ENCODE measurements at places on chromosomes 7 and 10.

DNA sequence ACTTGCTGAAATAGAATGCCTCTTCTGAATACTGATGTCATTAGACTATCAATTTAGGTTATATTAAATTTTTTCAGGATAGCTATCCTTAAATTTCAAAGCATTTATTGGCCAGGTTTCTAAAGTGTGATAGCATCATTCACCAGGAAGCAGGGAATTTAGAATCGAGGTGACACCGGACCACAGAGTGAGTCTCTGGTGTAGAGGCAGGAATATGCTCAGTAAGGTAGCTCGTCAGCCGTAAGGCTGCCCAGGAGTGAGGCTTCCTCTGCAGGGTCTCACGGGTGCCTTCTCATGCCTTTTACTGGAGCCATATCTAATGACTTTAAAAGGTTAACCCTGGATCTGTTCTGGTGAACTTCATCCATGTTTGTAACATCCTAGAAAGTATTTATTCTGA is 170.8 kb upstream of the KLF14 start:
- no peak for DNase-seq

GRCh38 chr7:25249772-25250171 is 21.5 kb upstream of the NPVF start:
- DNase-seq = no peak

GRCh38 chr7:77699056-77699455 is 2.8 kb downstream of the RSBN1L start:
- peak; percentile 26 for DNase-seq

- no peak for DNase-seq
These were observed 13.4 kb downstream of the LRRC18 start for GRCh38 chr10:48926255-48926654.

DNA sequence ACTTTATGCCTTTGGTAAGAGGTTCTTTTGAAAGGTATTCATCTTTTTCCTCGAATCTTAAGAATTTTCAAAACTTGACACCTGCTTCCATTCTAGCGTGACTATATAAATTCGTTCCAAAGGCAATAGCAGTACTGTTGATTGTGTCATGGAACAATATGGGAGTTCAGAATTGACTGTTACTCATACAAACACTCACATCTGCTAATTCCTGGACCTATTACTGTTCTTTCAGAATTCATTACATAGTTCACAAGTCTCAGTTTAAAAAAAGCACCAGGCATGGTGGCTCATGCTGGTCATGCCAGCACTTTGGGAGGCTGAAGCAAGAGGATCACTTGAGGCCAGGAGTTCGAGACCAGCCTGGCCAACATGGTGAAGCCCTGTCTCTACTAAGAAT is 80.9 kb downstream of the CACNB2 start:
- DNase-seq = no peak

DNA sequence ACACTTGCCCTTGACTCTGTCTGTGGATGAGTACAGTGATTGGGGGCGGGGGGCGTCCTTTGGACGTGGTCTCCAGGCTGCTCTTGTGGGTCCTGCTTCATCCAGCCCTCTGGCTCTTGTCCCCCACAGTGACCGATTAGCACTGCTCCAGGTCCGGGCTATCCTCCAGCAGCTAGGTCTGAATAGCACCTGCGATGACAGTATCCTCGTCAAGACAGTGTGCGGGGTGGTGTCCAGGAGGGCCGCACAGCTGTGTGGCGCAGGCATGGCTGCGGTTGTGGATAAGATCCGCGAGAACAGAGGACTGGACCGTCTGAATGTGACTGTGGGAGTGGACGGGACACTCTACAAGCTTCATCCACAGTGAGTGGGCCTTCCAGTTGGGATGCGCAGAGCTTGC is 18.3 kb downstream of the TACR2 start:
- no peak for DNase-seq

DNA sequence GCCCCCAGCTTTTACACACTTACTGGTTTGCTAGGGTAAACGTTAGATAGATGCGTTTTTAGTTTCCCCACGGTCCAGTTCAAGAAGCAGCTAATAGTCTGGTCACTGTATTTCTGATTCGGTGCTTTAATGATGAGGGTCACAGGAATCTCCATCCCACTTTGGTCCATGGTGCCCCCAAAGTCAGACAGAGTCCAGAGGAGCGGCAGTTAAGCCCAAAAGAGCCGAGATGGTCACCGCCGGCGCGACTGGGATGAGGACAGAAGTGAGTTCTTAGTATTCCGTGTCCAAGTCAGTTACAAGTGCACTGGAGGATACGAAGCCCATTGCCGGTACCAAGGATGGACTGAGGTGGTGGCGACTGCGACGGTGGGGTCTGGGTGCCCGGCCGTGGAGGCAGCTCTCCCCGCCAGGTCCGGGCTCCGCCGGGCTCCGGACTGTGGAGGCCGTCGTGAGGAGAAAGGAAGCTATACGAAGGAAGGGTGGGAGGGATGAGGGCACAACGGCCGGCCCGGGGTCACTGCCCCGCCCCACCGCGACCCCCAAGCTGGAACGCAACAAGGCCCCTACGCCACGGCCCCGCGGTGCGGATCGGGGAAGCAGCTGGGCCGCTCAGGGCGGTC is 663 bp downstream of the HERPUD2 start:
- no peak for DNase-seq

GRCh38 chr7:11775401-11775800 is 56.6 kb downstream of the THSD7A start:
- DNase-seq = no peak

DNA sequence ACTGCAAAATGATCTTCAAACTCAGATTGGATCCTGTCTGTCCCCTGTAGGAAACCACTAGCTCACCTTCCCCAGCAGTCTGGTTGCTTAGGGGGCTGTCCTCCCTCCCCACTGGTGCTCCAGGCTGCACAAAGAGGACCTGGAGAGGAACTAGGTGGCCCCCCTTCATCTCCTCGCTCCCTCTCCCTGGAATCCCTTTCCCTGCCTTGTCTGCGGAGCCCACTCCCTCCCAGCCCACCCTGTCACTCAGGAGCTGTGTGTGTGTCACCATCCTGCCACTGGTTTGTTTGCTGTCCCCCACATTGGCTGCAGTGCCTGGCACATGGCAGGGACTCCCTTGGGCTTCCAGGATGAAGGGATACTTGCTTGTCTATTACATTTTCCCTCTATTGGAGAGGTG is 35.5 kb upstream of the ZMIZ2 start:
- DNase-seq = no peak

DNA sequence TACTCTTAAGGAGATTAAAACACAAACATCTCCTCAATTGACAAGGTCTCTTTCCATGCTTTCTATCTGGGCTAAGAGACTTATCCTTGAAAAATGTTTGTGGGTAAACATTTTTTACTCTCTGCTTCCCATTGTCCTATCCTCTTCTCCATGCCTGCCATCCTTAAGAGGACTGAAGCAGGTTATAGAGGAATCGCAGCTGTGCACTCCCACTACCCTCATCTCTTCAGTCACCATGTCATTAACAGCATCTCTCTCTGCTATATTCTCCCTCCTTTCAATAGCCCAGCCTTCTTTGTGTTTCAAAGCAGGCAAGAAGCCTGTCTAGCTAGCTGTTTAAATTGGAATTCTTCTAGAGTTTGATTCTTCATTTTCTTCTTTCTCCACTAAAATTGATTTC is 22.6 kb downstream of the COL1A2 start:
- DNase-seq = no peak

GRCh38 chr7:82616059-82616728 is 172.6 kb upstream of the CACNA2D1 start:
- no peak for DNase-seq

GRCh38 chr10:106555599-106555998 is 608.9 kb downstream of the SORCS1 start:
- no peak for DNase-seq

DNA sequence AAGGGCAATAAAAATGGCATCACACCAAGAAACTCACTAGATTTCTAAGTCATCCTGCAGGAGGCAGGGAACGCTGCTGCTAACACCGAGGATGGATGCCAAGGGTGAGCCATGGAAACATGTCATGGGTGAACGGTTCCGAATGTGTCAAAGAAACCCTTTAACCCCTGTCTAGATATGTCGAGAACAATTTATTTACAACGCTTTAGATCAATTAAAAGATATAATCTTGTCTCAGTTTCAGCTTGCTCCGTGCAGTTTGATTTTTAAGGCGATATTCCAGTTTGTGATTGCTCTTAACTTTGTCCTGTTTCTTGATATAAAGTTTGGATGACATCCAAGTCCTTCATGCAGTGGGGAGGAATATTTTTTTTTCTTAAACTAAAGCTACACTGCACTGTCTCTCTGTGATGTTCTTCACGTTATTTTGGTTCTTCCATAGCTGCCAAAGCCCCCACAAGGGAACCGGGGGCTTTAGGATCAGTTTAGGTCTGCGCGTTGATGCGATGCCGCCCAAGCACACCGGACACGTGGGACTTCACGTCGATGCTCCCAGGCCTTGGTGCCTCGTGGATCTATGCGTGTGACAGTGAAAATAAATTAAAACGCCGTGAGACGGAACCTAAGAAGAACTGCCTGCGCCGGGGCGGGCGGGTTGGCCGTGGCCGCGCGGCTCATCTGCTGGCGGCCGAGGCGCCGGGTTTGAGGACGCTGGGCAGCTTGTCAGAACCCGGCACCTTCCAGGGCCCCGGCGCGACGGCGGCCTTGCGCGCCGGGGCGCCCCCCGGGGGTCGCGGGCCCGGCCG is 220.3 kb downstream of the PHTF2 start:
- DNase-seq = no peak

DNA sequence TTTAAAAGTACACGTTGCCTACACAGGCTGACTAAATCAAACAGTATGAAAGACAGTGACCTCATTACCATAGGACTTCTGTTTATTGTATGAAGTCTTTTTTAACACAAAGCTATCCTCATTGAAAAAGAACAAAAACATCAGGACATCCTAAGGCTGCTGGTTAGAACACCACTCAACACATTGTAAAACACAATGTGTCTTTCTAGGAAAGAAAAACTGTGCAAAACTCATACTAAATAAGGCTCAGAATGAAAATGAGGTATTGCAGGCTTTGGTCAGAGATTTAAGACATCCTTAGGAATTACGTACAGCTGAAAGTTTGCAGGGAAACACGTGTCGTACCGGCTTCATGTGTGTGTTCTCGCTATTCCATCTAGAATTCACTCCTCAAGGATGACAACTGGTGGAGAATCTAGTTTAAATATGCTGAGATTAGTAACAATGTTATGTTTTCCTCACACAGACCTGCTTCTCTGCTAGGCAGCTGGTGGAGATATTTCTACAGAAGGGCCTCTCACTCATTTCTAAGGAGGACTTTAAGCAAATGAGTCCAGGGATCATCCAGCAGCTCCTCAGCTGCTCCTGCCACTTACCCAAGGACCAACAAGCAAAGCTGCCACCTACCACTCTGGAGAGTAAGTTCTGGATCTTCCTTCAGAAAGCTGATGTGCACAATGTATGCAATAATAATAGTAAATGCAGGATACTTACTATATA is 29.3 kb downstream of the SLC39A12 start:
- DNase-seq = no peak

GRCh38 chr7:25926891-25927625 is 224.9 kb upstream of the NFE2L3 start:
- no peak for DNase-seq

DNA sequence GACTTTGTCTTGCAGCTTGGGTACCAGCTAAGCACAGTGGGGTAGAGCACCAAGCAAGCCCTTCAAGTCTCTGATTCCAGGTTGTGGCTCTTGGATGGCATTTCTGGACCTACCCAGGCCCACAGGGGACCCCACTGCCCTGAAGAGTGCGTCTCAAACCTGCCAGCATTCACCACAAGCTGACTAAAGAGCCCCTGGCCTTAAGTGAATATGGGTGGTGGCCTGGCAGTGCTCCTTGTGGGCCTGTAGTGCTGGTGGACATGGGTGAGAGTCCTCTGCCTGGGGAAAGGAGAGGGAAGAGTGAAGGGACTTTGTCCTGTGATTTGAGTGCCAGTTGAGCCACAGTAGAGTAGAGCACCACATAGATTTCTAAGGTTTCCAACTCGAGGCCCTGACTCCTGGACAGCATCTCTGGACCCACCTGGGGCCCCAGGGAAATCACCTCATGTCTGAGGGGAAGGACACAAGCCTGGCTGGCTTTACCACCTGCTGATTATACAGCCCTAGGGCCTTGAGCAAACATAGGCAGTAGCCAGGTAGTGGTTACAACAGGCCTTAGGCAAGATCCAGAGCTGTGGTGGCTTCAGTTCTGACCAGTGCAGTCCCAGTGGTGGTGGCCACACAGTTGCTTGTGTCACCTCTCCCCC is 23.7 kb downstream of the GSDME start:
- DNase-seq = no peak

GRCh38 chr10:100748231-100749058 is 3.1 kb downstream of the PAX2 start:
- no peak for DNase-seq

DNA sequence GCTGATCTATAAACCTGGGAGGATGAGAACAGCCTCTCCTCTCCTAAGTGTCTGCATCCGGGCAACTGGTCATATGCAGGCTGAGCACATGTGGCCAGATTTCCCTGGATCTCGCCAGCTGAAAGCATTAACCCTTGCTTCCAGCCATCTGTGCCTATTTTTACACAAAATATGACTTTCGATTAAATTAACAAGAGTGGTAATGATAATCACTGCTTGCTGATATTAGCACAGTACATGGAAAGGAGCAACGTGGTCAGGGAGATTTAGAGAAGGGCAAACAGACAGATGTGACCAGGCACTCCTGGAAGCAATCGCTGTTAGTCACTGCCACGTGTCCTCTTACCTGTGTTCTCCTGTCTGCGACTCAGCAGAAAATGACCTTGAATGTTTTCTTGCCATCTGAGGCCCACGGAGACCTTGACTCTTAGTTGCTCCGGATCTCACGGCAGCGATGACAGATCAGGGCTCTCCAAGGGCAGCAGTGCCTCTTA is 59.5 kb upstream of the NPTX2 start:
- no peak for DNase-seq

DNA sequence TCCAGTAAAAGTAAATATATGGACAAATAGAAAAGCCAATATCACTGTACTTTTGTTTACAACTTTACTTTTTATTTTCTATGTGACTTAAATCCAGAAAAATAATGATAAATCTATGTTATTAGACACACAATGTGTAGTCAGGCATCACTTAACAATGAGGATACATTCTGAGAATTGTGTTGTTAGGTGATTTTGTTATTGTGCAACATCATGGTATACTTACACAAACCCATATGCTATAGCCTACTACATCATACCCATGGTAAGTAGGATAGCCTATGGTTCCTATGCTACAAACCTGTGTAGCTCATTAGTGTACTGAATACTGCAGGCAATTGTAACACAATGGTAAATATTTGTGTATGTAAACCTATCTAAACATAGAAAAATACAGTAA is 781.7 kb upstream of the GHITM start:
- DNase-seq = no peak

GRCh38 chr7:108348913-108349312 is 107.3 kb downstream of the NRCAM start:
- no peak for DNase-seq

- no peak for DNase-seq
These were observed 1.8 kb downstream of the SUFU start for GRCh38 chr10:102505462-102506115.

GRCh38 chr10:4373612-4374011 is 452.4 kb upstream of the AKR1E2 start:
- DNase-seq = no peak

- no peak for DNase-seq
These were observed 22.6 kb upstream of the TSPAN13 start for GRCh38 chr7:16730937-16731336.

GRCh38 chr10:121232494-121232893 is 365.8 kb downstream of the FGFR2 start:
- no peak for DNase-seq
